ENCODE measurements at places on chromosomes 1 and 21.

- no peak for DNase-seq
Measured at GRCh38 chr1:171596705-171597104, 25.3 kb upstream of the MYOCOS start.

- no peak for DNase-seq
Measured at GRCh38 chr1:33876970-33877650, 13.2 kb downstream of the HMGB4 start.

GRCh38 chr1:70707214-70707613, 296.1 kb downstream of the CTH start:
- no peak for DNase-seq

DNA sequence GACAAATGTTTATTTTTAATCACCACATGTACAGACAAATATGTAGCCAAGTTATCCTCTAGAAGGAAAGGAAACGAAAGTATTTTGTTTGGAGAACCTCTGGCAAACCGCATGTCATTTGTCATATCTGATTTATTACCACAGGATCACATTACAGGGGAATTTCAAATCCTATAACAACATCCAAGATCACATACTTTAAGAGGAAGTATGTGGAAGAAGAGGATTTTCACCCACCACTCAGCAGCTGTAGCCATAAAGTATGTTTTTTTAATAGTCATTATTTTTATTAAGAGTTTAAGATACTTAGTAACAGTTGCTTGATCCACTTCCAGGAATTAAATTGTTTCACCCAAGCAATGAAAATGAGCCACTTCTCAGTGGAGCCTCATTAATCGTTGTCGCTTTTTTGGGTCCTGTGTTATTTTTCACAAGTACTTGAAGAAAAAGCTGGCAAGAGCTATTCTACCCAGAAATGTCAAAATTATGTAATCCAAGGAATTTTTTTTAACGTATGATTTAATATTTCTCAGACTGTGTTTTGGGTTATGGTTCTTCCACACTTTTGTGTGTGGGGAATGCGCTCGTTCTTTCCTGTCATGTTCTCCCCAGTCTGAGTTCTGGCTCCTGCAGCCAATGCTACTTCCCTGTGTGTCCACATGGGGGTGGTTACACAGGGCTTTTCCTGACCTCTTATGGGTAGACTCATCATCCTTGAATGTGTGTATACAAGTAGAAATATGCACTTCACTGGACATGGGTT, 6.9 kb downstream of the SERTAD4 start:
- DNase-seq = peak; percentile 93

GRCh38 chr21:44884097-44884496, 10.6 kb upstream of the PTTG1IP start:
- DNase-seq = no peak

DNA sequence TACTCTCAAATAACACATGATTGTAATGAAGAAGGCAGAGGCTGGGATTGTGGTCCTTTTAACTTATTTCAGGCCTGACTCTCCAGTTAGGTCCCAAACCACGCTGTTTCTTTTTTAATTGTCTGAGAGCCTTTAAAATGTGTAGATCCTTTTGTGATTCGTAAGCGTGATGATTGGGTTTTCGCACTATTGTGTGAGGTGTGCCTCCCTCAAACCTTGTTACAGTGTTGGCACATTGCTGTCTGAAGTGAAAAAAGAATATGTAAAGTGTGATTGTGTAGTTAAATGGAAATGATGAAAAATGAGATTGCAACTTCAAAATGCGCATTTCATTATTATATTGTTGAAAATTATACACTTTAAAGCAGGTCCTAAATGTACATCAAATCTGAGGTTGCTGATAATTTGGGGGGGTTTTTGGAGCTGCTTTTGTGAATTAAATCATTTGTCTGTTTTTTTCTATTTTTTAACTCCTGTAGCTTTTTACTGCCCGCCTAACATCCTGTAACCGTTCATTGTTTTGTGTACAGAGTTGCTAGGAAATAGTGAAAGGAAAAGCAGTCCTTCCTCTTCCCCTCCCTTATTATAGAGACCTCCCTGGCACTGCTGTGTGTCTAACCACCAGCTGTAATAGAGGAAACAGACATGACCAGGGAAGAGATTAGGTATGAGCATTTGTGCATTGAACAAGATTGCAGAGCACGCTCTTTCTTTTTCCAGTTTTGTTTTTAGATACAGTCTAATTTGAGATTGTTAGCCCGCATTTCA, 43.3 kb downstream of the IARS2 start:
- DNase-seq = peak; percentile 30

DNA sequence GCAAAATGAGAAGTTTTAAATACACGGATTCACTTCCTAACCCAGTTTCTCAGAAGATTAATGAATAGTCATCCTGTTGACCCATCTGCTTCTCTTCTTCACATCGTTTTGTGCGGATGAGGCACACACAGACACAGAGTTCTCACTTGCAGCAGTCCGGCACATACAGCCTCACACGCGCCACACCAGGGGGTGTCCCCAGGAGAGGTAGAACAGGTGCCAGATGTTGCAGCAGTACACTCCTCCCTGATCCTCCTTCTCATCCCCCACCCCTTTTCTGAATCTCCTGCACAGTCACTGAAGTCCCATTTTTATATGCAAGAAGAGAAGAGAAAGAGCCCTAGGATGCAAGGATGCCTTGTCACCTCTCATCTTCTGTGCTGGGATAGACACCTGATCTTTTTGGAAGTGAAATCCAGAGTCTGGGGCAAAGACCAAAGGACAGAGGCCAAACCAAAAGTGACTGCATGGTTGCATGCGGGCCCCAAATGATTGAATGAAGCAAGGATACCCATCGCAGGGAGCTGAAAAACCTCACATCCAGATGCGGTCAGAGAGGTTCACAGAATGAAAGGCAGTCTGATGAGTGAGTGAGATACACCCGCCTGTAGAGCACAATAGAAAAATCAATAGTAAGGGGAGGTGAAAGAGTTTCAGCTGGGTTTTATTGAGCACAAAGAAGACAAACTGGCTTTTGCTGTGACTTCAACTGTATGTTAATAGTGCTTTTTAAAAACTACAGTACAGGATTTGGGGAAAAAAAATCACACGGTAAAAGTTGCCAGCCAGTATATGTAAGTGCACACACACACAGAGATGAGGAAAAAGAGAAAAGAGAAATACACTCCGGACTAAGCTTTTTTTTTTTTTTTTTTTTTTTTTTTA, 28.9 kb downstream of the PBX1 start:
- no peak for DNase-seq

- DNase-seq = no peak
Measured at GRCh38 chr1:202186327-202186726, 7.3 kb upstream of the LGR6 start.

DNA sequence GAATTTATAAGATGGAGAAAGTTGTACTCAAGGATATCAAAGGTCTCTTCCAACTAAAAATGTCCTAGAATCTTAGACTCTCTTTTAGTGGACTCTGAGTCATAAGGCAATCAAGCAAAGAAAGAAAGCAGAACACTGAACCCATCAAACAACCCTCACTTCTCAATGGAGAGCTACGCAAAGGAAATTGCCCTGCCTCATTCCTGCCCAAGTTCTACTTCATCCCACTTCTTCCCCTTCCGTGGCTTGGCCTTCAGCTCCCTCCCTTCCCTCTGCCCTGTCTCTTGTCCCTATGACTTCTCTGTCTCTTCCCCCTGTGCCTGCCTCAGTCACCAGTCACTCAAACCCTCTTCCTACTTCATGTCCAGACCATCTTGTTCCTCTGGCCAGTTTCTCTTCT, 58.5 kb downstream of the RIMS3 start:
- no peak for DNase-seq

- peak; percentile 5 for DNase-seq
Measured at GRCh38 chr1:169949139-169949538, 55.4 kb upstream of the SCYL3 start.

DNA sequence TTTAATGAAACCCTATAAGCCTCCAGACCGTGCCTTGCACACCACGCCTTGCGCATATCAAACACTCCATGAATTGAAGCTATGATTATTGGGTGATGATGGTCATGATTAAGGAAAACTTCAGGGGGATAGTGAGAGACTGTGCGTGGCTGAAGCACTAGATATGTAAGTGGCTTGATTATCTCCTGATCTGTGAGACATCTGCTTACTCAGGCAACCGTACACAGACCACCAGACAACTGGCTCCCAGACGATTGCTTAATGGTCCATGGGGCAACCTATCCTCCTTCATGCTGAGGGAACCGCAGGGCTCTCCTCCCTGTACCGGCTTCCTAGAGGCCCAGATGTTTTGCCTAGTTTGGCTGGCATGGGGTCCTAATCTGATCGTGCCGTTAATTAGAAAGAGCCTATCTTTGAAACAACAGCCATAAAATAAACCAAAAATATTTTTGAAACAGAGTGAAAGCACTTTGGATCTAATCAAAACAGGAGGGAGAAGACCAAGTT, 51.6 kb downstream of the IRF2BP2 start:
- DNase-seq = no peak

DNA sequence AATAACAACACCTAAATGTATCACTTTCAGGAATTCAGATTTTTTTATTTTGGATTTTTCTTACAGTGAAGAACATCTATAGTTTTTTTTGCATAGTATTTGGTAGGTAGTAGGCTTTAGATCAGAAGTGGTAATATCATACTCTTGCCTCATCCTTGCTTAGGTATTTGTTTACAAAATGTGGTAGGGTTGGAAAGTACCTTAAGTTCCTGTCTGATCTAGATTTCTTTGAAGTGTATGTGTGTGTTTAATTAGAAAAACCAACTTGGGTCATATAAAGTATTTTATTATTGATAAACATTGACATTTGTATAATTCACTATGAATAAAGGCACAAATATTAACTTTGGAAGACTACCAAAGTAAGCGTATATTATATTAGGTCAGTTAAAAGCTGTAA, 85.3 kb upstream of the GPR88 start:
- DNase-seq = no peak

GRCh38 chr1:18309552-18310155, 171.1 kb upstream of the KLHDC7A start:
- no peak for DNase-seq

- DNase-seq = no peak
Measured at GRCh38 chr1:45621895-45622523, 1.8 kb downstream of the CCDC17 start.

DNA sequence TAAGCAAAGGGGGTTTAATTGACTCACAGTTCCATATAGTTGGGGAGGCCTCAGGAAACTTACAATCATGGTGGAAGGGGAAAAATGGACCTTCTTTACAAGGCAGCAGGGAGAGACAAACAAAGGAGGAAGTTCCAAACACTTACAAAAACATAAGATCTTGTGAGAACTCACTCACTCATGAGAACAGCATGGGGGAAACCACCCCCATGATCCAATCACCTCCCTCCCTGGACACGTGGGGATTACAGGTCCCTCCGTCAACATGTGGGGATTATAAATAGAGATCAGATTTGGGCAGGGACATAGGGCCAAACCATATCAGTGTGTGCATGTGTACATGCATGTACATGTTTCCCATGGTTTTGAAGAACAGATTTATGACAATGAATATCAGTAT, 5.5 kb upstream of the SMG7 start:
- DNase-seq = no peak

GRCh38 chr21:29416268-29416667, 117.5 kb downstream of the BACH1 start:
- DNase-seq = no peak

DNA sequence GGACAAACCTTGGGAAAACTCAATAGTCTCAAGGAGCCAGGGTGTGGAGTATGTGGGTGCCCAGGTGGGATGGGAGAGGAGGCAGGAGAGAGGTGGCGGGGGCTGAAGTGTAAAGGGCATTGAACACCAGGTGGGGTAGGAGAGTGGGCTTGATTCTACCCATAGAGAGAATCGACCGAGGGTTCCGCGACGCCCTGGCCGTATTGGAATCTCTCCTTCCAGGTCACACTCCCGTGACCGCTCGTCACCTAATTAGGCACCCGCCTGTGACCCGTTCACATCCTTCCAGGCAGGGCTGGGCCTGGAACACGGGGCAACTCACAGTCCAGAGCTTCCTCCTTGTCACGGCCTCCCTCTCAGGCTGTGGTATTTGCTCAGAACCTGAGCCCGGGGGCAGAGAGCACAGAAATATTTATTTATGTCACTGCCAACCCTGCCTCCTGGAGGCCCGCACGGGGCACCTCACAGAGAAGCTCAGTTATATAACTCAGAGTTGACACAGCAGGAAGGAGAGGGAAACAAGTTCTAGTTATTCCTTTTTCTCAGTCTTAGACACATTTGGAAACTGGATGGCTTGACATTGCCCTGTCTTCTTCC, 12.0 kb downstream of the NCMAP start:
- no peak for DNase-seq

- no peak for DNase-seq
Measured at GRCh38 chr1:213438339-213438738, 387.3 kb downstream of the RPS6KC1 start.

DNA sequence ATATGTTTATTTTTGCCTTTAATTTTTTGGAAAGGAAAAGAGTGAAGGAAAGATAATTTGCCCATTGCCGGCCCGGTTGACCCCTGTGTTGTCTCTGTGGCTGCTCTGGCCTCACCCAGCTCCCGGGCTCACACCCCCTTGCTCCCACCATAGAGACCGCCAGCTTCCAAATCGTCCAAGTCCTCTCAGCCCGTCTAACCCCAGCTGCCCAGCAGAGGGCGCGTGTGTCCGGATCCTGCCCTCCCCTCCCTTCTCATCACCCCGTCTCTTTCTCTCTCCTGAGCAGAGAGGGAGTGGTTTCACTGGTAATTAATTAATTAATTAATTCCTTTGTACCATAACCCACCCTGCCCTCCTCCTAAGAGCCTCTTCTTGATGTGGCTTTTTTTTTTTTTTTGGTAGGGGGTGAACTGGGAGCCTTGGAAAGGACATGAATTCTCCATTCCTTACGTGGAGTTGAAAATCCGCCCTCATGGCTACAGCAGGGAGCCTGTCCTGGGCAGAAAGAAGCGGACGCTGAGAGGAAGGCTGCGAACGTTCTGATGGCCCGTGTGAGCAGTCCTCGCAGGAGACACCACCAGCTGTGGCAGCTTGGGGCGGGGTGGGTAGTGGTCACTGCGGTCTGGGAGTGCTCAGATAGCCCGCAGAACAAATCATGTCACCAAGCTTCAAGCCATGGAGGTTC, 45.9 kb downstream of the KIAA0040 start:
- DNase-seq = peak; percentile 27

- DNase-seq = no peak
Measured at GRCh38 chr1:8813016-8813763, 4.2 kb downstream of the RERE start.

- DNase-seq = no peak
Measured at GRCh38 chr21:43624339-43624738, 34.9 kb downstream of the HSF2BP start.

DNA sequence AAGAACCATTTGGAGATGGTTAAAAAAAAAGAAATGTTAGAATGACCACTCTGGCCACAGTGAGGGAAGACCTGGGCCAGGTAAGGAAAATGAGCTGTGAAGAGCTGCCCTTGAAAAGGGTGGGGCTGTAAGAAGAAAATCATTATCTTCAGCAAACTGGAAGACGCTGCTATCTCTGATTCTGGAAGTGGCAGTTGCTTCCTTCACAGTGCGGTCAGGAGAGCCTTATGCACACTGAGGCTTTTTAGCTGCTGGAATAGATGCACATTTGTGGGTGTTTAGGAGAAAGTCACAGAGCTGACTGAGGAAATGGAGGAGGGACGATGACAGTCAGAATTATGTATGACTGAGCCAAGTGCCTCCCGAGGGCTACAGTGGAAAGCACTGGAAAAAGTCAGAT, 91.6 kb downstream of the TBX19 start:
- DNase-seq = no peak
